NCI-H460 (cell line): ENCODE measurements at places on chromosomes 4 and X. TPM values are rescaled to one million over a fixed set of nuclear protein-coding genes. Genes with fewer than 3 reads are reported as not detected.

The UGT2B11 gene
- not detected in 2 replicates for total RNA-seq

The CXCL11 gene
- not detected in 2 replicates for total RNA-seq

The MAGEB3 gene
- total RNA-seq = not detected in 2 replicates

The SLC35A2 gene
- 22.8 and 25.9 TPM in 2 replicates for total RNA-seq

The PCGF3 gene
- 28.4 and 29.9 TPM in 2 replicates for total RNA-seq

The RTL3 gene
- total RNA-seq = not detected in 2 replicates

The VCX3B gene
- total RNA-seq = not detected in 2 replicates

The FAM241A gene
- 6.2 and 7.4 TPM in 2 replicates for total RNA-seq

The TNIP2 gene
- total RNA-seq = 27.2 and 36.5 TPM in 2 replicates

DNA sequence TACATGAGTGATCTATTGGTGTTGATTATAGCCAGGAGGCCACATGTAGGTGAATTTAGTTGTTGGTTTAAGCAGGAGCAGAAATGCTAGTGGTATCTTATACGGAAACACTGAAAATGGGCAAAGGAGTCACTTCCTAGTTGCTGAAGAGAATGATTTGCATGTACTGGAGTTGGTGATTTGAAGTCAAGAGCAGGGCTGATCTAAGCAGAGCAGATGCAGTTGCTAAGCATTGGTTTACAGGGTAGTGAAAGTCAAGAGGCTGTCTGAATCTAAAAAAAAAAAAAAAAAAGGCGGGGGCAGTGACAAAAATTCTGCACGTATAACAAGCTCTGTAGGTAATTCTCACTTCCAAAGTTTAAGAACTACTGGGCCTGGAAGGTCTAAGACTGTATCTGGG lies 90.4 kb upstream of the HPRT1 start:
- DNase-seq = no peak

DNA sequence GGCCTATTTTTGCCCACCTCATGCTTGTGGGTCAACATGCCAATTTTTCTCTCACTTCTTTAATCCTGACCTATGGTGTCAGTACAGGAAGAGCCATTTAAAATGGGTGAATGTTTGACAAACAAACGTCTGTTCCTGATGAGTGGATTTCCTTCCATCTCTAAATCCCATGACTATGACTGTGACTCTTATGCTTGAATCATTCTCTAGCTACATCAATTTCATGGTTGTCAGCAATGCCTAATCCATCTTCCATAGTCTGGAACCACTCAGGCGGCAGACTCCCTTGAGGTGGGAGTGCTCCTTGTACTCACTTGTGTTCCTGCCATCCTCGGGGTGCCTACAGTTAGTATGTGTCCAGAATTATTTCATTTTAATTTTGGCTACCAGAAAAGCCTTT lies 194.9 kb upstream of the RPS6KA3 start:
- no peak for DNase-seq
